ENCODE measurements at places on chromosomes 2 and 18.

DNA sequence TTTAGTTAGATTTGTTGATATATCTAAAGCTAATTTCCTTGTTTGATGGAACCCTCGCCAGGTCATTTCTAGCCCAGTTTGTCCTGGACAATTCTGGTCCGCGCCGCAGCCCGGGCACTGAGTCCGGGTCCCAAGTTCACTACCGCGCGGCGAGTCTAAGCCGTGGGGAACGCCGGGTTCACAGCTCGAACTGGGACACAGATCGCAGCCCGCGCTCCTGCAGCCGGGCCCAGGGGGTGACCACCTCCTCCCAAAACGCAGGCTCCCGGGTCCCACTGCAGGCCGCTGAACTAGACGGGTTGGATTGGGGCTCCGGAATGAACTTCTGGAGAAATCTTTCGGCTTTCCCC lies 681 bp downstream of the ACADL start:
- no peak for DNase-seq

DNA sequence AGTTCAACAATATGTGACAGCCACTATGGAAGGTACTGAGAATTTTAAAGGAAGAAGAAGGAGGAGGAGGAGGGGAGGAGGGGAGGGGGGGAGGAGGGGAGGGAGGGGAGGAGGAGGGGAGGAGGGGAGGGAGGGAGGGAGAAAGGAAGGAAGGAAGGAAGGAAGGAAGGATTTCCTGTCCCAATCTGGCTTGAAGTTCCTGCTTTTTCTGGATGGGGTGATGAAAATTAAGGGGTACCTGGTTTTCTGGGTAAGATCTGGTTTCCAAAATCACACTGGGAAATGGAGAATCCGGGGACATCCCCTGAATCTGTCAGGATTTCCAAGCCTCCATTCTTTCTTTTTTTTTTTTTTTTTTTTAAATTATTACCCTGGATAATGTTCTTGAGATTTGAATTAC lies 271.8 kb downstream of the MTX2 start:
- DNase-seq = no peak

- DNase-seq = no peak
Measured at GRCh38 chr2:28389399-28390240, 3.0 kb upstream of the FOSL2 start.

DNA sequence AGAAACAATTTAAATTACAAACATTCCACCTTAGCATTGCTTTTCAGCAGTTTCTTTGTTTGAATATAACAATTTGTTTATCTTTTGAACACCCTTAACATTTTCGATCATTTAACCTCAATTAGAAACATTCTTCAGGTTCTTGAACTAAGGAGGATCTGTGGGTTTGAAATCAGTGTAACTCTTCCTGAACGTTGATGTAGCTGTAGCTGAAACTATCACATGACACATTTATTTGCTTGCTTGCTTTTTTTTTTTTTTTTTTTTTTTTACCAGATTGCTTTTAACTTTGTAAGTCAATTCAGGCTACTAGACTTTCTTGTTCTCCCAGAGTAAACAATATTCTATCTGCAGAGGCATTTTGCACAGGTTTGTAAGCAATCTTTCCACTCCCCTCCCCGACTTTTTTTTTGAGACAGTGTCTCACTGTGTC lies 47.6 kb downstream of the GPD2 start:
- DNase-seq = no peak

- peak; percentile 62 for DNase-seq
Measured at GRCh38 chr2:239216614-239217273, 184.1 kb downstream of the HDAC4 start.

- no peak for DNase-seq
Measured at GRCh38 chr2:98935111-98935770, 784 bp downstream of the CRACDL start.

GRCh38 chr2:157269060-157269459 lies 11.6 kb downstream of the GALNT5 start:
- no peak for DNase-seq

GRCh38 chr2:221103930-221104329 lies 468.2 kb downstream of the EPHA4 start:
- no peak for DNase-seq

DNA sequence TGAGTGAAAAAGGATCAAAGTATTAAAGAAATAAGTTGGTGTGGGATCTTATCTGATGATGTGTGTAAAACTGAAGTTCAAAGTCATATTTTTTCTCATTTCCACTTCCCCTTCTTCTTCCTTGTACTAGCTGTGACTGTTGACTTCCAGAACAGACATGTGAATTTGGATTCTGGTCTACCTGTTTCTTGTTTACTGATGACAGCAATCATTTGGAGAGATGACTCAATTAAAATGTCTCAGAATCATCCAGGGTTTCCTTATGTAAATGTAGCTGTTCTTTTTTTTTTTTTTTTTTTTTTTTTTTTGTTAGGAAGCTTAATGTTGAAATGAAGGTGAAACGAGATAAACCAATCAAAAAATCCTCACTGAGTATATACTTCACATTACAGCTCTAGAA lies 819.9 kb upstream of the PIK3C3 start:
- DNase-seq = no peak

DNA sequence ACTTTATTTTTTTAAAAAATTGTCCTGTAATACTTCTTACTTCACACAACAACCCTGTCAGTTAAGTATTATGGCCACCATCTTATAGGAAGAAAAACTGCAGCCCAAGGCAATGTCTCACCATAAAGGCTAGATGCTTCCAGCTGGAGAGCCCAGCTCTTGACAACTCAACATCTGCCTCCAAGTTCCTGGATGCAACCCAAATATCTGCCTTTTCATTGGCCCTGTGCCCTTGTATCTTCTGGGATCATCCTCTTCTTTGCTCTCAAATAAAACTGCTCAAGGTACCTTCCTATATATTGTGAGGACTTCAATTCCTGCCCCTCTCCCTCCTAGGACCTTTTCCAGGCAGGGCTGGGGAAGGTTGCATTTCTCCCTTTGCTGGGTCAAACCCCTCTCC lies 69.5 kb downstream of the BIN1 start:
- DNase-seq = no peak

DNA sequence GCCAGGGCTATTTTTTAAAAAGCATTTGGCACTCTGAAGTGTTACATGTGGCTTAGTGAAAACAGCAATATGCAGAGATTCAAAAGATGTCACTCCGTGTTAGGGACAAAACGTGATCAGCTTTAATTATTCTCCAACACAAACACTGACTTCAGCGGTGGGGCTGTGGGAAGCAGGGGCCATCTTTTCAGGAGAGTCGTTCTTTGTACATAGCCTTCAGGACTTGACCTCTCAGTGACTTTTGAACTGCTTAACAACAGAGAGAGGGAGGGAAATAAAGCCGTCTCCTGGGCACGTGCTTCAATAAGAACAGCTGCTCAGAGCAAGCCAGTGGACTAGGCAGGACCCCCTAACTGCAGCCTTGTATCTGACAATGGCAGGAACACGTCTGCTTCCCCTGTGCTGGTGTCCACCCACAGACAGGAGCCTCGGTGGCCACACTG lies 95.0 kb upstream of the HDAC4 start:
- DNase-seq = no peak

DNA sequence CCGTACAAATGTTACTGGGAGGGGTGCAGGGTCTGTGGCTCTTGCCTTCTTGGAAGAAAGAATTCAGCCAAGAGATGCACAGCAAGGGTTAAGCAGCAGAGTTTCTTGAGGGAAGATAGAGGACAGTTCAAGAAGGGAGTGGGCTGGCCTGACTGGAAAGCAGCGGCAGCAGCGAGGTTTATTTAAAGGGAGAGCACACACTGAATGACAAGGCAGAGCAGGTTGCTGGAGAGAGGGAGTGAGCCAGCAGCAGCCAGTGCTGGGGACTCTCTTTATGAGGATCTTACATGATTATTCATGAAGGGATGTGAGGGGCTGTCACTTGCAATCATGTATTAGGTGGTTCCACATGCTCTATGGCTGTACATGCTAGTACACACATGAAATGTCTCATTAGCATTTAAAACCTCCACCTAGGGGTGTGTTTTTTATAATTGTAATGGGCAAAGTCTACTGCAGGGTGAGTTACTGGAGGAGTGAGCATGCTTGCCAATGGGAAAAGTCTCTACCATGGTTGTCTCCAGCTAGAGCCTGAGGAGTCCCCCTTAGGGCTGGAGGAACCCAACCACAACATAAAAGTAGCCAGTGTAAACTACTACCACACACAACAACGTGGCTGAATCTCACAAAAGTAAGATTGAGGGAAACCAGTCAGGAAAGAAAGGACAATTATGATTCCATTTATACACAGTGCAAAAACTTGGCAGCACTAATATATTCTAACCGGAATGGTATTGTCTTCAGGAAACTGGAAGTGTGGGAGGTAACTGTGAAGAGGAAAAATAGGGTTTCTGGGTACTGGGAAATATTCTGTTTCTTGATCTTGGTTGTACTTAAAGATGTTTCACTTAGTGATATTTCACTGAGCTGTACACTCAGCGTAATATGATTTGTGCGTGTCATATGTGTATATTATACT lies 87.6 kb upstream of the FAM110C start:
- no peak for DNase-seq

GRCh38 chr2:145302886-145303285 lies 783.0 kb upstream of the ZEB2 start:
- DNase-seq = no peak

DNA sequence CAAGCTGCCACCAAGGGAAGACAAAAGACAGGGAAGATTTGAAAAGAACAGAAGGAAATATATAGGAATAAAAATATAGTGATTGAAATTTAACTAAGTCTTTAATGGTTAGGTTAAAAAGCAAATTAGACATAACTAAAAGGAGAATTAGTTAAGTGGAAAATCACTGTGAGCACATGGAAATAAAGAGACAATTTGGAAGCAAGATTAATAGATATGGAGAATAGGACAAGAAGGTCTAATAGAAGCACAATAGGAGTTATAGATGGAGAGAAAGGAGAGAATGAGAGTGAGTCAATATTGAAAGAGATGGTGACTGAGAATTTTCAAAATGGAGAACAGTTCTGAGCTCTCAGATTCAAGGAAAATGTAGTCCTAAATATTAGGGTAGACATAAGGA lies 176.9 kb downstream of the ASB1 start:
- no peak for DNase-seq

- no peak for DNase-seq
Measured at GRCh38 chr2:48568547-48568946, 38.6 kb downstream of the STON1 start.

DNA sequence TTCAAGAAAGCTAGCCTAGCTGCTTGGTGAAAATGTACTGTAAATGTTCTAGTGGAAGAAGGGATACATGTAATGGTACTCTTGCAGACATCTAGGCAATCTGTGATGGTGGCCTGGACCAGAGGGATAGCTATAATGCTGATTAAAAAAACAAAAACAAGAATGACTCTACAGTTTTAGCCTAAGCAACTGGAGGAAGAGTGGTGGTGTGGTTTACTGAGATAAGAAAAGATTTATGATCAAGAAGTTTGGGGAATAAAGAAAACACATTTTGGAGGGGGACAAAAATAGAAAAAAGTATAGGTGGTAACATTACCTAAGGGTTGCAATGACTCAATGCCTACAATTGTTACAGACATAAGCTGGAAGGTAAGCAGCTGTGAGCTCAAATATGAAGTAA lies 1080.7 kb upstream of the CELF4 start:
- no peak for DNase-seq

DNA sequence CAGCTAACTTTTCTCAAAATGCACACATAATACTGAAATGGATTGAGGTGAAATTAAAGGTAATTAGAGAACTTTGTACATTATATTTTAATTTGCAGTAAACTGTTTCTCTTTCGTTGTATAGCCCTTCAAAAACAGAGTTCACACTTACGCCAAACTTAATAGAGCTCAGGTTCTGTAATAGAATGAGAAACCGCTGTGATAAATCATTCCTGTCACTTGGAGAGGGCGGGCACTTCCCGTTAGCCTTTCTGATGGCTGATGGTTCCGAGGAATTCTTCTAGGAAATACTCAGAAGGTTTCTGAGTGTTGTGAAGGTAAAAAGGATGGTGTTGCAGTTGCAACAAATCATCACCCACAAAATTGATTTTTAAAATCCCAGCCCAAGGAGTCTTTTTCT lies 155.8 kb upstream of the ALKAL2 start:
- DNase-seq = no peak

DNA sequence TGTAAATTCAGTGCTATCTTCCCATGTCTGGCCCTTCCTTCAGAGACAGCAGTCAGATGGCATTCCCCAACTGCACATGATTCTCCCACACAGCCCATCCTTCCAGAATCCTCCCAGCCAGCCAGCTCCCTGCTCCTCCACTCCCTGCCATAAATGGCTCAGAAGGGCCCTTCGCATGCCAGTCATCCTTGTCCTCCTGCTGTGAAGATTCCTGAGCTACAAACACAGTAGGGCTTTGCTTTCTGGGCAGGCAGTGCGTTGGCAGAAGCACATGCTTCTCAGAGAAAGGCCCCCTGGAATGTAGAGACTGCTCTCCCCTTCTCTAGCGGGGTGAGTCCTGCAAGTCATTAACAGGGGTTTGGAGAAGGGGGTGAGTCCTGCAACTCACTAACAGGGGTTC lies 71.9 kb downstream of the TEX51 start:
- no peak for DNase-seq

DNA sequence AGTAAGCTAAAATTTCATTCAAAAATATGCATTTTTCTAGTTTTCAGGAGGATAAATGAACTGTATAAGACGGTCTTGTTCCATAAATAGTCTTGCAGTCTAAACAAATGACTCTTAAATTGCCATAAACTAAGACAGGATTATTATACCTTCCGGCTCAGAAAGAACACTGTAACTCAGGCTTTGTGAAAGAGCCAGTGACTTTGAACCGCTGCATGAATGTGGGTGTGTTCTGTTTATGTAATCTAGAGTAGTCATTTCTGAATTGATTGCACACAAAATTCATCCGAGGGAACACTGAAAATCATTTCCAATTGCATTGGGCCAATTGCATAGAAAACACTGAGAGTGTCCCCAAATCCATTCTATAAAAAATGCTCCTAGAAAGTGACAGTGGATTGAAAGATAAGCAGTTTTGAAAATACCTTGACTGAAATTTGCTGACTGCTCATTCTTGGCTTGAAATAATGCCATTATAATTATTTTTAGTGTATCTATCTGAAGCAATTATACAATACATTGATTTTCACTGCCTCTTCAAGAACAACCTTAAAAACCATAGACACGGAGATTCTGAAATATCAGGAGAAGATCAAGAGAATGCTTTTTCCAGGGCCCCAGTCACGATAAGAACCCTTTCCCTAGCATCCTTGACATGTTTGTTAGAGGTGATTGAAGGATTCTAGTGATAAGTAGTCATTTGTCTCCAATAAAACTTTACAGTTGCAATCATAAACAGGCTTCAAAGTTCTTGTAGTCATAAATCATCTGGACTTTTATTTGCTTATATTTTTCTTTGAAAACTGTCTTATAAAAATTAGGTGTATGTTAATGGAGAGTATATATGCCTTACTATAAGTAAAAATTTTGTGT lies 55.4 kb downstream of the CNTNAP5 start:
- no peak for DNase-seq

DNA sequence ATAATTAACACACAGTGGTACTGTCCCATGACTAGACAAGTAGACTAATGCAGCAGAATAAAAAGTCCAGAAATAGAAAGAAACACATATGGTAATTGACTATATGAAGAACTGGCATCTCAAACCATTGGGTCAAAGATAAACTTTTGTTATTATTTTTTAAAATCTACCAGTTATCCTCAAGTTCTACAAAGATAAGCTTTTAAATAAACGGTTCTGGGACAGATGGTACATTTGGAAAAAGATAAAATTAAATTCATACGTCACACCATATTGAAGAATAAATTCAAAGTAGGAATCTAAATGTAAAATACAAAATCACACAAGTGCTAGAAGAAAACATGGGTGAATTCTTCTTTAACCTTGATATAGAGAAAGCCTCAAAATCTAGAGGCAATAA lies 37.6 kb upstream of the PLEKHM3 start:
- no peak for DNase-seq

Data from activated naive CD4-positive, alpha-beta T cell treated with anti-CD3 and anti-CD28 coated beads, Interleukin-2, amount 50 U/mL, for 72 hours (primary cell).